ENCODE measurements at places on chromosomes 3 and 15.

GRCh38 chr3:71520161-71521020 lies 63.1 kb downstream of the FOXP1 start:
- DNase-seq: no peak

DNA sequence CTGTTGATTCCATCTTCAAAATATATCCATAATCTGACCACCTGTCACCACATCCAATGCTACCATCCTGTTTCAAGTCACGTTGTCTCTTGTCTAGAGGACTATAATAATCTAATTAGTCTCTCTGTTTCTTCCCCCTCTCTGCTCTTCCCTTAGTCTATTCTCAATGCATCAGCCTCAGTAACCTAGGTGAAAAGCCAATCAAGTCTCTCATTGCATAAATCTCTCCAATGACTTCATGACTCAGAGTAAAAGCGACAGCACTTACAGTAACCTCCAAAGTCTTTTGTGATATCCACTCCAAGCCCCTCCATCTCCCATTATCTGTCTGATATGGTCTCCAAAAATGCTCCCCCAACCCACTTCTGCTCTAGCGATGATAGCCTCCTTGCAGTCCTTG lies 7.2 kb downstream of the UBA3 start:
- DNase-seq: no peak

DNA sequence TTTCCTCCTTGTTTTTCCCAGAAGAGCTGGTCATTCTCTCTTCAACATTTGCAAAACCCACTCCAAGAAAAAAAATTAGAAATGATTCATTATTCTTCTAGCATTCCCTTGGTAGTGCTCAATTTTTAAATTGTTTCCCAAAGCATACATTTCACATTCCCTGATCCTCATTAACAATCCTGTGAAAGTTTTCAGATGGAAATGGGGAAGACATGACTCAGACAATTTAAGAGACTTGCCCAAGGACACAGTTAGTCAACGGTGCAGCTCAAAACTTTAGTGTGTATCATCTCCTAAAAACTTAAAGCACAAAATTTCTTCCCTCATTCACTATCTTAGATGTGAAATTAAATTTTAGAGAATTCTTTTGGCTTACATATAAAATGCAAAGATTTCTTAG lies 17.1 kb upstream of the ABI3BP start:
- no peak for DNase-seq

- no peak for DNase-seq
Measured at GRCh38 chr15:90619939-90620338, 90.2 kb downstream of the CRTC3 start.

GRCh38 chr3:513301-513700 lies 316.7 kb downstream of the CHL1 start:
- DNase-seq: peak; percentile 8
